SHP77 treated with DMSO at 0.1 percent for 48 hours (cell line): ENCODE measurements at places on chromosomes 6 and 20.

DNA sequence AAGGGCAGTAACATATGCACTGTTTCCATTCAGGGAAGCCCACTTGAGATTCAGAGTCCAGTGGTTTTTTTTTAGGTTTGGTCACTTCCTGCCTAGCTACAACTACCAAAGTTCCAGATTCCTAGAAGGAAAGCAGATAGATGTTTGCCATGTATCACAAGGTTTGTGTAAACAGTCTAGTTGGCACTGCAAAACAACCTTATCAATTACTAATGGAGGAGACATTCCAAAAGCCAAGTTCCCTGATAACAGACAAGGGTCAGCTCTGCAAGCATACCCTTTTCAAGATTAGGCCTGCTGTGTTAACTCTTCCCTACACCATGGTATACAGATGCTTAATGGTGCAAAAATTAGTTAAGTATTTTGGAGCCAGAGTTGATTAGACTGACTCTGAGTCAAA, 141.3 kb upstream of the GLP1R start:
- DNase-seq: no peak

GRCh38 chr6:111724039-111724438, 118.4 kb upstream of the TRAF3IP2 start:
- DNase-seq: no peak

GRCh38 chr20:15862178-15862577, 711.1 kb downstream of the KIF16B start:
- DNase-seq: no peak

DNA sequence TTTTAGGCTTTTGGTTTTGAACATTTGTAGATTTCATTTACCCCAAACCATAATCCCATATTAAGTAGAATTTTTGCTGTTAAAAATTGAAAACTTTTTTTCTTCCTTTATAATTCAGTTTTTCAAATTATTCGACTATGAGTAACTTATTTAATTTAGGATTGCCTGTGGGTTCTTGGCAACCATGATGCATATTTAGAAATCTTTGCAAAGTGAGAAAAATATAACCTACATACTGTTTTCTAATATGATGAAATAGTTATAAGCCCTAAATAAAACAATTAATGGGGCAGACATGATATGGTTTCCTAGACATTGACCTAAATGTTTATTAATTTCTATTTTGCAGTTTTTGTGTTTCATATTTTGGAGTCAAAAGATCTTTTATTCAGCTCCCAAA, 23.6 kb downstream of the NEDD9 start:
- DNase-seq: no peak

- DNase-seq: no peak
These were observed 109.2 kb upstream of the ASF1A start for GRCh38 chr6:118784641-118785164.

- no peak for DNase-seq
These were observed 43.0 kb upstream of the ZNF217 start for GRCh38 chr20:53636540-53637097.

- DNase-seq: no peak
These were observed 56.1 kb downstream of the HDDC2 start for GRCh38 chr6:125245523-125246264.

DNA sequence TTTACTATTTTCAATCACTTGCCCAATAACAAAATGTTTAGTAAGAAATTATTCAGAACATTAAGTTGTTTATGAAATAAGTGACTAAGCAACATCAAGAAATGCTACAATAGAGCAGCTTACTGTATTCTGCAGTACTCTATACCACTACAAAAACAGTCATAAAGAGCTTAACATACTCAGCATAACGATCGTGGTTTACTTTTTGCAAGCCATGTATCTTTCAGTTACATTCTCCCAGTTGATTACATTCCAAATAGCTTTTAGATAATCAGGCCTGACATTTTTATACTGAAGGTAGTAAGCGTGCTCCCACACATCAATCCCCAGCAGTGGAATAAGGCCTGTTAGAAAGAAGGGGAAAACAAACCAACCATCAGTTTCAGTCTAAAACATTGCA, 10.7 kb downstream of the SOD2 start:
- no peak for DNase-seq

- no peak for DNase-seq
These were observed 24.0 kb downstream of the PGM3 start for GRCh38 chr6:83169106-83169505.
